Kidney capillary endothelial cell (primary cell): ENCODE measurements at places on chromosomes 4 and X.
A peak's percentile ranks its signal among the peaks of the same experiment; 100 is the strongest.

GRCh38 chr4:98672583-98673287 is 14.3 kb upstream of the TSPAN5 start:
- no peak for DNase-seq

DNA sequence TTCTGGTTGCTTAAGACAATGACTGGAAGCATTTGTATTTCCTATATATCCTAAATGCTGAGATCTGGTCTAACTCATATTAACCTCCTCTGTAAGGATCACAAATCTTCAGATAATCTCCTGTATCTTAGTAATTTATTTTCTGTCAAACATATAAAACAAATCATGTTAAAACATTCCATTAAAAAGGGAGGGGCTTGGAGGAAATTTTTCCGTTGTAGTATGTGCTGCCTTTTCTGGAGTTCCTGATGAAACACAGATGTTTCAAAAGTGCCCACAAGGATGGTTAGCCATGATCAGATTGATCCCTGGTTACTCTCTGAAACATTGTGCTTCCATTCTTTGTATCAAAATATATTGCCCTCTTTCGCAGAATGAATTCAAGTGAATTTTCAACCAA is 182.1 kb downstream of the TENM3 start:
- no peak for DNase-seq

GRCh38 chrX:7262551-7262950 is 114.6 kb upstream of the PUDP start:
- no peak for DNase-seq

DNA sequence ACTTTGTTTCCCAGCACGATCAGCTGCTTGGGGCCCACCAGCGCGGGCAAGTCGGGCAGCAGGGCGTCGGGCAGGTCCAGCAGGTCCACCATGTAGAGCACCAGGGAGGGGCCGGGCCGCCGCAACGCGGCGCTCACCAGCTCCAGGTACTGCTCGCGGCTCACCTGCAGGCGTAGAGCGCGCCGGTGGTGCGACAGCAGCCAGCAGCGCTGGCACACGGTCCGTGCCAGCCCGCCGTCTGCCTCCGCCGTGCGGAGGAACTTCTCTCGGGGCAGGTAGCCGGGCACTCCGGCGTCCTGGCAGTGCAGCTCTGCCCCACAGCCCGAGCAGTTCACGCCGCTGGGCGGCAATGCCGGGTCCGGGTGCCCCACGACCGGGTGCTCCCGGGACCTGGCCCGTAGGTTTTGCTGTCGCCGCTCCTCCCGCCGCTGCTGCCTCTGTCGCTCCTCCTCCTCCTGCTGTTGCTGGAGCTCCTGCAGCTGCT is 527 bp downstream of the NOA1 start:
- DNase-seq: no peak

DNA sequence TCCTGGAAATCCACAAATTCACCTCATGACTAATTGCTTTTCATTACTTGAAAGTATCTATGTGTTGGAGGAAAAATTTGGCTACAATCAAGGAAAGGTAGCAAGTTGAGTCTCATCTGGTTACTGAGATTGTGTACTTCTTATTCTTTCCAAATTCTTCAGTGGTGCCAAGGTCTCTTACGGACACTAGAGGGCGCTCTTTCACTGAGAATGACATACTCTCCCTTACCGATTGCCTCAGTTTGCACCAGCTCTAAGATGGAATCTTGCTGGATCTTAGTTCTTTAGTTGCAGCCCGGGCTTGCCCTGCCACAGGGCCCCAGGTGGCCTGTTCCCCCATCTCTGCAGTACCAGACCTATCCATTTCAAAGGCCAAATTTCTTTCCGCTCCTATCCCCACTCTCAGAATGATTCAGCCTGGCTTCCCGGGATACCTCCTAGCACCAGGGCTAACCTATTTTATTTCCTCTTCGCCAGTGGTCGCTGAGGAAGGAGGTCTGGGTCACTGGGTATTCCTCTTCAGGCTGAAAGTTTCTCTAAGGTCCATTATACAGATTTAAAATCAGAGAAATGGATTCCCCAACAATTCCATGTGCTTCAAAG is 24.6 kb upstream of the GPR50 start:
- peak; percentile 45 for DNase-seq

DNA sequence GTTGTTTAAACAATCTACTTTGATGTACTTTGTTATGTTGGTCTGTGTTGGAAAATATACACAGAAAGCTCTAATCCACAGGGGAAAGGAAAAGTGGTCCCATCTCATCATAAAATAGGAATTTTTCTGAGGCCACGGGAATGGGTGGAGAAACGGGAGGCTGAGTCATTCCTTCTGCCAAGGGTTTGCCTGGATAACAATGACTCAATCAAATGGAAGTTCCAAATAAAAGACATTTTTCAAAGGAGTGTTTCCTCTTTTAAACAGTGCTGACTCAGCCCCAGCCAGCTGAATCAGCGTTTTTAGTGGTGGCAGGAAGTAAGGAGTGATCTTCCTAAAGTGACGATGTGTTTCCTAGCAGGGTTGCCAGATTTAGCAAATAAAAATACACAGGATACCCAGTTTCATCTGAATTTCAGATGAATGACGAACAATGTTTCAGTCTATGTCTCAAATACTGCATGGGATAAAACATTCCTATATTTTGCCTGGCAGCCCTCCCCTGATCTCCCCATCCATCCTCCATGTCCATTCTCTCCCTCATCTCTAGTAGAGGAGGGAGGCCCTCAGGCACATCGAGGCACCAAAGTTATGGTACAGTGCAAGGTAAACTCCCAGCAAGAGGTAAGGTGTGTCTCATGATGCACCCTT is 345.4 kb upstream of the GATB start:
- DNase-seq: peak; percentile 99

DNA sequence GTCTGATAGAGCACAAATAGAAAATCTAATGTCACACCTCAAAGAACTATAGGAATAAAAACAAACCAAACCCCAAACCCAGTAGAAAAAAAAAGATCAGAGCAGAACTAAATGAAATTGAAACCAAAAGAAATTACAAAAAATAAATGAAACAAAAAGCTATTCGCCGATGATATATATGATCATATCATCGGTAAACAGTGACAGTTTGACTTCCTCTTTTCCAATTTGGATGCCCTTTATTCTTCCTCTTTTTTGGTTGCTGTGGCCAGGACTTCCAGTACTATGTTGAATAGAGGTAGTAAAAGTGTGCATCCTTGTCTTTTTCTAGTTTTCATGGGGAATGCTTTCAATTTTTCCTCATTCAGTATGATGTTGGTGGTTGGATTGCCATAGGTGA is 215.3 kb upstream of the AR start:
- no peak for DNase-seq

DNA sequence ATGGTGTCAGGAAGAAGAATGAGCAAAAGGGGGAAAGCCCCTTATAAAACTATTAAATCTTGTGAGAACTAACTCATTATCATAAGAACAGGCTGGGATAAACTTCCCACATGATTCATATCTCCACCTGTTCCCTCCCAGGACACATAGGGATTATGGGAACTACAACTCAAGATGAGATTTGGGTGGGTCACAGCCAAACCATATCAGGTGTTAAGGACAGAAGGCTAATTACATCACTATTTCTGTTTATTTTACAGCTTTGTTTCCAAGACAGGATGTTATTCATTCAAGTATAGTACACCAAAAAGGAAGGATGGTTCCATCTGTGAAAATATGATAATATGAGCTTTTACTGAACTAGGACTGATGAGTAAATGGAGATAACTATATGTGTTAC is 63.7 kb upstream of the ARSJ start:
- DNase-seq: no peak

DNA sequence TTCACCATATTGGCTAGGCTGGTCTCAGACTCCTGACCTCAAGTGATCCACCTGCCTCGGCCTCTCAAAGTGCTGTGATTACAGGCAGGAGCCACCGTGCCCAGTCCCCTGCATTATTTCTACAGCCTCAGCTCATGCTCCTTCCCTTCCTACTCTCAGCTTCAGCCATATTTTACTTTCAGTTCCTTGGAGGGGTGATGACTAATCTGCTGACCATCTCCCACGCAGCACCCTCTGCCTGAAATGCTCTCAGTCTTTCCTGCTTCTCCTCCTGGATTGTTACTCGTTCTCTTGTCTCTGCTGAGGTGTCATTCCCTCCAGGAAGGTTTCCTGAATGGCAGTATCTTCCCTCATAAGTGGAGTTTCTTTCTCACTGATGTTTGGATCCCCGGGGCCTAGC is 63.3 kb downstream of the MOSPD2 start:
- no peak for DNase-seq
